ENCODE measurements at places on chromosomes 2 and 18. TPM values are rescaled to one million over a fixed set of nuclear protein-coding genes. Genes with fewer than 3 reads are reported as not detected.

CHST9 gene
- not detected for polyA plus RNA-seq

CD207 gene
- not detected for polyA plus RNA-seq

KIF5C gene
- 0.12 TPM for polyA plus RNA-seq

MYOM1 gene
- polyA plus RNA-seq, result 0.02 TPM

CXCR1 gene
- polyA plus RNA-seq, result not detected

TXNDC9 gene
- polyA plus RNA-seq, result 59.7 TPM

NETO1 gene
- polyA plus RNA-seq, result 0.43 TPM

CNPPD1 gene
- polyA plus RNA-seq, result 28.0 TPM

FOXI3 gene
- not detected for polyA plus RNA-seq

HRH4 gene
- 0.01 TPM for polyA plus RNA-seq

CLEC4F gene
- polyA plus RNA-seq, result not detected

GALR1 gene
- polyA plus RNA-seq, result not detected

CFAP221 gene
- not detected for polyA plus RNA-seq

ELOA2 gene
- polyA plus RNA-seq, result not detected

KRCC1 gene
- polyA plus RNA-seq, result 42.6 TPM

All from AG04450 (cell line).